A172 (cell line): ENCODE measurements at places on chromosomes 6 and 20. TPM values are rescaled to one million over a fixed set of nuclear protein-coding genes. Genes with fewer than 3 reads are reported as not detected.

DNA sequence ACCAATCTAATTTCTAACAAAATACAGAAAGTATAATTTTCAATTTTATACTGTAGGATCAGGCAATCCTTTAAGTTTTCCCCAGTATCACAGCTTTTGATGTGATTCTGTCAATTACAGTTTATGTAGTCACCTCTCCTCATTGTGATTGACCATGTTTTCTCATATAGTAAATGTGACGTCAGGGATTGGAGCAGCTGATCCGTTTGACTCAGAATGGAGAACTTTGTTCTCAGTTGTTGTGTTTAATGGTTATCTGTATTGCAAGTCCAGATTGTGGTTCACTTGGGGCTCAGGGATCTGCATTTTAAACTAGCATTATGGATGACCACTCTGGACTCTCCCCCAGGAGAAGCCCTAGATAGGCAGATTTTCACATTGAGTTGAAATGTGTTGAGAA, 90.6 kb downstream of the DNAH8 start:
- no peak for DNase-seq

GRCh38 chr6:20652299-20653084, 118.2 kb downstream of the CDKAL1 start:
- DNase-seq = no peak

DNA sequence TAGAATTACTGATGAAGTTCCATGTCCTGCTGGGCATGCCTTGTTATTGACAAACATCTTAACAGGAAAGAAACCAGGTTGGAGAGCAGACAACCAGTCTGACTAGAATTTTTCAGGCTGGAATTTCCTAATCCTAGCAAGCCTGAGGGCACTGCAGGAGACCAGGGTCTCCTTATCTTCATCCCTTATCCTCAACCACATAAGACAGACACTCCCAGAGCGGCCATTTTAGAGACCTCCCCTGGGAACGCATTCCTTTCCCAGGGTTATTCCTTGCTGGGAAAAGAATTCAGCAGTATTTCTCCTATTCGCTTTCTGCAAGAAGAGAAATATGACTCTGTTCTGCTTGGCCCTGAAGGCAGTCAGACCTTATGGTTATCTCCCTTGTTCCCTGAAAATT, 803.7 kb downstream of the GRIK2 start:
- no peak for DNase-seq

DNA sequence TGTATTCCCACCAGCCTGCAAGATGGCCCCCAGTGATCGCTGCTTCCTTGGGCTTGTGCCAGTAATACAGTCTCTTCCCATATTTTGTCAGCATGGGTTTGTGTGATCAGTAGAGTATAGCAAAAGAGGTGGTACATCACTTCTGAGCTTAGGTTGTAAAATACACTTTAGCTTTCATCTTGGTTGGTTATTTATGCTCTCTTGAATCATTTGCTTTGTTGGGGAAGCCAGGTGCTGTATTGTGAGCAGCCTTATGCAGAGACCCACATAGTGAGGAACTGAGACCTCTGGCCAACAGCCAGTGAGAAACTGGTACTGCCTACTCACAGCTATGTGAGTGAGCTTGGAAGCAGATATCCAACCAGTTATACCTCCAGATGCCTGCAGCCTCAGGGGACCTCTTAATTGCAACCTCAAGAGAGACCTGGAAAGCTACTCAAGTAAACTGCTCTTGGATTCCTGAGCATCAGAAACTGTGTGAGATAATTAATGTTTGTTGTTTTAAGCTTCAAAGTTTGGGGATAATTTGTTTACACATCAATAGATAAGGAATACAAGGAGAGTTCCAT, 229.3 kb downstream of the FARS2 start:
- no peak for DNase-seq

GRCh38 chr6:83976037-83976755, 57.4 kb upstream of the MRAP2 start:
- DNase-seq = no peak

- no peak for DNase-seq
These were observed 10.7 kb downstream of the MDFI start for GRCh38 chr6:41648921-41649320.

- no peak for DNase-seq
These were observed 249.0 kb downstream of the UTRN start for GRCh38 chr6:144534180-144534579.

GRCh38 chr6:88359530-88360202, 193.5 kb upstream of the CNR1 start:
- DNase-seq = no peak

DNA sequence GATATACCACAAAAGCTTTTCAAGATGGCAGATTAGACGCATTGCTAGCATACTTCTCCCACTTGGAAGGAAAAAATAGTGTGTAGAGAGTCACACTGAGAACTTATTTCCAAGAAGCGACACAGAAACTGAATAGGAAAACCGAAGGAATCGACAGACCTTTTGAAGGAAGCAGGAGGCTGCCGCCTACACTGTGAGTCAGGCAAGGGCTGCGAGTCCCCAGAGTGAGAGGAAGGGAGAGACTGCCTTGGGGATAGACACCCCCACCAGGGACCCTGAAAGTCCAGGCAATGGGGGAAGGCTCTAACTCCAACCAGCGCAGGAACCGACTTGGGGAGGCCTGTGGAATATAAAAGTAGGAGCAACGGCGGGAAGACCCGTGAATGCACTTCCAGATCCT, 53.7 kb upstream of the SIRPG start:
- no peak for DNase-seq

- DNase-seq = no peak
These were observed 460.4 kb upstream of the MARCKS start for GRCh38 chr6:113396730-113397129.

DNA sequence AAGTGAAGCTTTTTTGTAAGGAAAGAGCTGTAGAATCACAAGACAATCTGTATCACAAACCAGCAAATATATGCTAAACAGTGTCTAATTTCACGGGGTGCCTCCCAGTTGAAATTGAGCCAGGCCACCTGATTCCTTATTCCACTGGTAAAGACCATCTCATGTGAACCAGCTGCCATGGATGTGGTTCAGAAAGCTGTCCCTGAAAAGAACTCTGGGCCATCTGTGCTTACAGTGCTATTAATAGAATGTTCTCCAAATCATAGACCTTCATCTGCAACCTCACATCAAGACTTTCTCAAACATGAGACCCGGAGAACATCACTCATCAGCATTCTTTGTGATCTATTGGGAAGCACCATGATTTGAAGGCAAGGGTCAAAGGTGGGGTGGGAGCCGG, 89.7 kb downstream of the FBXO5 start:
- DNase-seq = no peak

DNA sequence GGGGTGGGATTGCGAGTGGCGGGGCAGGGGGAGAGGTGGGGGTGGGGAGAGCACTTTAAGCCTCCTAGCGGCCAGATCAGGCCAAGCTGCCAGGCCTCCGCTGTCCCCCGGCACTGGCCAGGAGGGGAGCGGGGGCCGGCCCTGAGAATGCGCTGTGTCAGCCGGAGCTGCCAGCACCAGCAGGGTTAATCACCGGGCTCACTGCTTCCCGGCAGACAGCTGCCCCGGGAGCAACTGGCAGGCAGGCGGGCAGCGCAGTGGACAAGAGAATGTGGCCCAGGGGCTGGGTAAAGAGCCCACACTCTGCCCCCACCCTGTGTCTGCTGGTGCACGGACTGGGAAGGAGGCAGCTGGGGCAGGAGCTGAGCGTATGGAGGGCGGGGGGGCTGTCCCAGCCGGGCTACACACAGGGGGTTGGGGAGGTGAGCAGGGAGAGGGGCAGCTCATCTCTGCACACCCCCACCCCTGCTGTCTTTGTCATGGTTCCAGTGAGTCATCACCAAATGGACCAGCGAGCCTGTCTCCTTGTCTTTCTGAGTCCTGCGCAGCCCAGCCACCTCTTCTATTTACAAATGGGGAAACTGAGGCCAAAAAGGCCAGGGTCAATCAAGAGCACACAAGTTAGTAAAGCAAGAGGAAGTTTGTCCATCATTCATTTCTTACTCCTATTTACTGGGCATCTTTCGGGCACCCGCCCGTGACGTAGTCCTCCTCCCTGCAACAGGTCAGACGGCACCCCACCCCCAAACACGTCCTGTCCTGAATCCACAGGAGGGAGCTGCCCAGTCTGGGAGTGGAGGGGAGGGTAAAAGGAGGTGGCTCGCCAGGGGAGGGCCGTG, 2.1 kb upstream of the LAMA5 start:
- DNase-seq = peak; percentile 89

DNA sequence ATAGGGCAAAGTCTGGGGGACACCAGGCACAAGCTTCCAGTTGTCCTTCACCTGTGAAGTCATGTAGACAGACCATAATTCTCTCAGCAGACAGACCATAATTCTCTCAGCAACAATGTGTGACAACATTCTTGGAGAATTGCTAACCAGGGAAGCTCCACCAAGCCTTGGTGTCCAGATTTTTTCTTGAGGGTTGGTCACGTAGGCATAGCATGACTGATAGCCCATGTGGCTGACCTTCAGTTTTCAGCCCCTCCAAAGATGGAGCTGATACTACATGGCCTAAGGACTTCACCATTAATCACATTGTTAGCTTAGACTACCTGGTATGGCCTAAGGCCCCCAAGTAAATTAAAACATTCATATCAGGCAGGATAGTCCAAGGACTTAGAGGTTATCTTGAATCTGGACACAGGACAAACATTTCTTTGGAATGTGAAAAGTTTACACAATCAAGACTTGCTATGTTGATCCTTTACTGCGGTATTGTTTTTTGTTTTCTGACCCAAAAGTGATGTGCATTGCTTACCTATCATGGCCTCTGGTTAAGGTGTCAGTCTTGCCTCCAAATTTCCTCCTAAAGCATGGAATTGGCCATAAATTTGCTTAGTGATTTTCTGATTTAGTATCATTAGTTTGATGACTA, 76.9 kb downstream of the CEP57L1 start:
- no peak for DNase-seq

GRCh38 chr6:46320505-46320904, 149.7 kb upstream of the ENPP5 start:
- no peak for DNase-seq

Gene KIF25
- not detected in 2 replicates for total RNA-seq

Gene FUT9
- not detected in 2 replicates for total RNA-seq

Gene TMC2
- not detected in 2 replicates for total RNA-seq

Gene FOXQ1
- total RNA-seq = 0.24 TPM in 1 of 2 replicates, not detected in the other

Gene GRM4
- total RNA-seq = 0.96 TPM in 1 of 2 replicates, not detected in the other
